ENCODE measurements at places on chromosomes 7 and 10.

- DNase-seq, result peak; percentile 86
Observed at GRCh38 chr7:1458683-1459511, at the start of gene MICALL2. TSS of gene MICALL2 (minus strand) at chr7:1459470. CDS start at chr7:1459326, 144 bp downstream.

- DNase-seq, result peak; percentile 72
Observed at GRCh38 chr7:151351967-151352366, 10.4 kb downstream of the NUB1 start.

- no peak for DNase-seq
Observed at GRCh38 chr10:79586933-79587332, 23.8 kb upstream of the SFTPA1 start.

DNA sequence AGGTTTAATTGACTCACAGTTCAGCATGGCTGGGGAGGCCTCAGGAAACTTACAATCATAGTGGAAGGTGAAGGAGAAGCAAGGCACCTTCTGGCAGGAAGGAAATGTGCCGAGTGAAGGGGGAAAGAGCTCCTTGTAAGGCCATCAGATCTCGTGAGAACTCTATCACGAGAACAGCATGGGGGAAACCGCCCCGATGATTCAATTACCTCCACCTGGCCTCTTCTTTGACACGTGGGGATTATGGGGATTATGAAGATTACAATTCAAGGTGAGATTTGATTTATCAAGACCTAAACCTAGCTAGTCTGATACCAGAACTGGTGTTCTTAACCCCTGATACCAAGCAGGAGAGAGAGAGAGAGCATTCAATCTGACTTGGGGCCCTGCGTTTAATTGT, 258.7 kb downstream of the PTEN start:
- no peak for DNase-seq

DNA sequence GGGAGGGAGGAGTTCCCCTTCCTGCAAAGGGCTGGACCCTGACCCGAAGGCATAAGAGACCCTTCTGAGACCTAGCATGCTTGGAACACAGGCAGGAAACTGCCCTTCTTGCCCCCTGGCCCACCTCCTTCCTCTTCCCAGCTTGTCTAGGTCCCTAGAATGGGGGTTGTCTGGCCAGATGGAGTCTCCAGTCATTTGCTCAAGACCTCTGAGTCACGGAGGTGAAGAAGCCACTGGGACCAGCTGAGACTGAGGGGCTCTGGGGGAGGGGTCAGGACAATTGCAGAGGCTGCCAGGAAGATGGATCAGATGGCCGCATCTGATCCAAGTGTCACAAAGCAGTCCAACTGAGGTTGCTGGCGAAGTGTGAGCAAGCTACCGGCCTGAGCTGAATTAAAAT, 46.2 kb downstream of the COL13A1 start:
- DNase-seq, result no peak

DNA sequence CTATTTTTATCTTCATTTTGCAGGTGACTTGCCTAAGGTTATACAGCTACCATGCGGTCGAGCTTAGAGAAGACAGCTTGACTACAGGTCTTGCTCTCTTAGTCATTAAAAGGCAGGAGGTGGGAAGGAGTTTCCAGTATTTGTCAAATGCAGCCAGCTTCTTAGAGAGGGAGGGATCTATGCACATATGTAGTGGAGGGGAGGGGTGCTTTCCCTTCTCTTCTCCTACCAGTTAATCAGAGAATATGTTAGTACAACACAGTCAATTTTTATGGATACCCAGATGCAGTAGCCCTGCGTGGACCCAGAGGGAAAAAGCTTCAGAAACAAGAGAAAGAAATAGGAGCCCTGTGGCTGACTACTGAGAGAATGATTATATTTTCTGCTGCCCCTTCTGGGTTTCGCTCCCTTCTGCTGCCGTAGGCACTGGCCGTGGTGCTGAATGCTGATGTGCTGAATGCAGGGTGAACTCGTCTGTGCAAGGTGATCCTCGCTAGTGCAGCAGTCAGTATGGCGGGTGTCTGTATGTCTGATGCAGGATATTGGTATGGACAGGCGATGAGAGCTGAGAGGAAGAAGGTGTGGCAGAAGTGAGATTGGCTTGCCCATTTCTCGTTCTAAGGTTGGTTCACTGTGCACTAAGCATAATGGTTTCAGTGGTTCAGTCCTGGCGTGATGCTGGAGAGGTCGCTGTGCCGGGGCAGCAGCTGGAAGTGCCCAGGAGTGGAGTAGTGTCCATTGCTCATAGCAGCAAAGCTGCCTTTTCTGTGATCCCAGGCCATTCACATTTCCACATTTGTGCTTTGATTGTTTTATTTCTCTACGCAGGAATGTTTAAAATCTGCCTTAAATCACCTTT, 189.2 kb upstream of the PODXL start:
- no peak for DNase-seq

- no peak for DNase-seq
Observed at GRCh38 chr7:76053461-76053860, 5.6 kb downstream of the MDH2 start.

- DNase-seq, result no peak
Observed at GRCh38 chr10:85594239-85594638, 772.4 kb downstream of the GRID1 start.

DNA sequence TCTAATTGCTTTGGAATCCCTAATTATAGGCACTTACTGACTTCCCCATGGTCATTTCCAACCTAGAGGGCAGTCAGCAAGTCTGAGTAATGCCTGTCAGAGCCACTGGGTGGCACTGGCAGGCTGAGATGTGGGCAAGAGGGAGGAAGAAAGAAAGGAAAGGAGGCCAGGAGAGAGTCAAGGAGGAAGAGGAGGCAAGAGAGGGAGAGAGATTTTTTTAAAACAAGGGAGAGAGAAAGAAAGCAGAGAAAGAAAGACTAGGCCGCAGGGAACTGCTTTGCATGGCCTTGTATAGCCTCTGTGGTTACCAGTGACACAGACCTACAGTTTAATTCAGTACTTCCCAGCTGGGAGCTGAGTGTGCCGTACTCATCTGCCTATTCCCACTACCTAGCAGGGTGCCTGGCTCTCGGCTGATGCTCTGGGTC, 210.4 kb upstream of the ADO start:
- DNase-seq, result peak; percentile 84

GRCh38 chr7:74084722-74085578, 1.3 kb downstream of the LIMK1 start:
- peak; percentile 8 for DNase-seq

DNA sequence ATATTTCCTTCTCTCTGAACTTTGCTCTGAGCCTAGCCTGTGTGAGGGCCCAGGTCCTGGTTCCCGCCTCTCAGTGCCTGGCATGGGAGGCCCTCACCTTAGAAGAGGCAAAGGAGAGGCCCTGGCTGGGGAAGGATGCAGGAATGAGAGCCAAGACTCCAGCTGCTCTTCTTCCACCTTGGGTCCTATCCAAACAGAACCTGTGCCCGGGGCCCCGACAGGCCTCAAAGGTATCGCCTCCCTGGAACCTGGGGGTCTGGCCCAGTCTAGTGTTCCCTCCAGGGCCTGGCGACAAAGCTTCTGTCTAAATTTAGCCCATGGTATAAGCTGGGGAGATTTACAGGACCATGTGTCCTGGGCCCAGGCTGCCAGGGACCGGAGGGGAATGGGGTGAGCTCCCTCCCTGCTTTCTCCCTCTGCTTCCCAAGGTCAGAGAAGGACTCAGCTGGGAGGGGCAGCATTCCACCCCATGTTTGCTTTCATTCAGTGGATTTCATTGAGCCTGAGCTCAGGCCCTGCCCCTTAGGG, 12.0 kb upstream of the CRHR2 start:
- DNase-seq, result no peak

GRCh38 chr7:77329466-77330168, 86.5 kb downstream of the GSAP start:
- DNase-seq, result no peak

- peak; percentile 83 for DNase-seq
Observed at GRCh38 chr10:98460837-98461499, 14.2 kb upstream of the HPS1 start.

DNA sequence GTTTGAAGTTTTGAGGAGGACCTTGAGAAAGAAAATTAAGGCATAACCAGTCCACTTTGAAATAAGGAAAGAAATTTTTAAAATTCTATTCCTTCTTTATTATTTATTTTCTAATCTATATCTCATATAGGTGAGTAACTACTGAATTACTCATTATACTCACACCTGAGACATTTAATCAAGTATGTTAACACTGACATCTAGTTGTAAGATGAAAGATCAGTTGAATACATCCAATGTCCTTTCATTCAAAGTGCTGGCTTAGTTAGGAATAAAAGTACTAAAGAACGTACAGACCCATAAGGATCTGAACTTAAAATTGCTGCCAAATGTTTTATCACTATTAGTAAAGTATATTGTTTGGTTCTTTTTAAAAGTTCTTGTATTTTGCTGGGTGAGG, 23.5 kb downstream of the TRDMT1 start:
- no peak for DNase-seq

DNA sequence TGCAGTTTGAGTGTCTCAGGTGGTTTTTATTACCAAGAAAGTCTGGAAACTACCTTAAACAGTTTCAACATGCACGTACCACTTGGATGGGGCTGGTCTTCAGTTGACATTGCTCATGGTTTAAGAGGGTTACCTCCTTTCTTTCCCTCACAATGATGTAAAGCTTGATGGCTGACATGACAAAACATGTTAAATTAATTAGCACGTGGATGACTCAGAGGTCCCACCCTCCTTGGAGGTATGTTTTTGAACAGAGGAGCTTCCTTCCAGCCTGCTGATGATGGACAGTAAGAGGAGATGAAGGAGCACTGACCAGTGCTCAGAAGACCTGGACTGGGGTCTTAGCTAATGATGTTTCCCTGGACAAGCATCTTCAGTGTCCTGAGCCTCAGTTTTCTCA, 322.3 kb upstream of the PODXL start:
- DNase-seq, result no peak

GRCh38 chr7:157516911-157517781, 180.3 kb downstream of the DNAJB6 start:
- DNase-seq, result no peak

DNA sequence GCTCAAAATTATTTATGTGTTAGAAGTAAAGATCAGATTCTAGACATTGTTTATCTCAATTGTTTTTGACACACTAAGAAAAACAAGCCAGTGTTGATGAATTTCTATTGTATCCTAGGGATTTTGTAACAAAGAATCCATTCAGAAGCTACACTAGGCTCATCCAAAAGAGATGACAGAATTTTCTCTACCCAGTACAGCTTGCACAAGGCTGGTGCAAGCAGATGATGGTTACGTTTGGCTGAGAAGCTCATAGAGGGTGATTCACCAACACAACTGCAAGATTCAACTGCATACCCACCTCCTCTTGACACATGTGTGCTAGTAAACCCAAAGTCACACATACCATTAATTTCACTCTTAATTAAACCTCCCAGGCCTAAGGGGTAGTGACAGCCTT, 20.8 kb downstream of the GRM3 start:
- DNase-seq, result no peak

GRCh38 chr7:51647931-51648351, 331.3 kb upstream of the COBL start:
- no peak for DNase-seq

DNA sequence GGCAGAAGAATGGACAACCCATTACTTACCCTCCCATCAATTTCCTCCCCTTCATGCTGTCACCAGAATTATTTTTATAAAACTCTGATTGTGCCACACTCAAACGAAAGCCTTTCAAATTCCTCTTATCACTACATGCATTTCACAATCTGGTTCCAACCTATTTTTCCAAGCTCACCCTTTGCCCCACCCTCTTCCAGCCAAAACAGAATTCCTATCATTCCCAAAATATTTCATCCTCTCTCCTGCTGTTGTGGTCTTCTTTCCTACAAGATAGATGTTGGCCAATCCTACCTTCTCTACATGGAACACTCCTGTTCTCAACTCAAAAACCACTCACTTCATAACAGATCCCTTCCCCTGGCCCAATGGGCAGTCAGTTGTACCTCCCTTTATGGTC, 111.5 kb downstream of the ELAPOR2 start:
- no peak for DNase-seq

DNA sequence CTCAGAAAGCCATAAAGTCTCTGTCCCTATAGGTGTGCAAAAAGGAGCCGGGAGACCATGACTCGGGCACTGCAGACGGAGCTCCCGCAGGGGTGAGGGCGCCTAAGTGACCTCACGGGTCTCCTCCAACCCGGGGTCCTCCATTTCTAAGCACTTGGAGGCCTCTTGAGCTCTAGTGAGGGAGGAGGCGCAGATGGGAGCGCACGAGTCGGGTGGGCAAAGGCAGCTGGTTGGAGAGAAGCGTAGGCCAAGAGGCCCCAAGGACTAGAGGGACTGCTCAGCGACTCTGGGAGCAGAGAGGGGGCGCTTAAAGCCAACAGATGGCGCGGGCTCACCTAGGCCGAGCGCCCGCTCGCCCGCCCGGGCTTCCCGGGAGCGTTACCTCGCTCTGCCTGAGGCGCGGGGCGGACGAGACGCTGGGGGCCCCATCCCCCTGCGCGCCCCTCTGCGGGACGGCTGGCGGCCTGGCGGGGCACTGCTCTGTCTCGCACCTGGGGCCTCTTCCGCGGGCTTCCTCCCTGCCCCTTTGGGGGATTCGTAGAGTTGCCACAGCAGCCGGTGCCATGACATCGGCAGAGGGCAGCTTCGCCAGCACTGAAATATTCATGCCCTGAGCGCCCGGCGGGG, 523 bp upstream of the CDH23 start:
- DNase-seq, result peak; percentile 62

DNA sequence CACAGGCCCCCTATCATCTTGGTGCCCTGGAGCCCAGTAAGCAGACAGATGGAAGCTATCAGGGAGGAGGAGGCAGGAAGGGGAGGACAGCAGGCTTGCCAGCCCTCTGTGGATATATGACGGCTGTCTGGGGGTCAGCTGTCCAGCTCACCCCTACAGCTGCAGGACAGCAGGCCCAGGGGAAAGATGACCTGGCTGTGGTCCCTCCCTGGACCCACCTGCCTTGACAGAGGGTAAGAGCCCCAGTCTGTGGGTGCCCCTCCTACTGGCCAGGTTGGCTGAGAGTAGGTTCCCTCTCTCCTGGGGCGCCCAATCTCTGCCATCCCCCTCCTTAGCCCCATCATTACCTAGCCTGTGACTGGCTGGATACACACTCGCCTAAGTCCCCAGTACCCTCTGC, 62.5 kb downstream of the C10orf143 start:
- DNase-seq, result no peak

GRCh38 chr10:33974976-33975478, 640.6 kb upstream of the NRP1 start:
- no peak for DNase-seq

GRCh38 chr10:109886781-109887140, 36.5 kb downstream of the XPNPEP1 start:
- DNase-seq, result no peak

GRCh38 chr7:132386201-132386681, 190.0 kb downstream of the PLXNA4 start:
- no peak for DNase-seq

DNA sequence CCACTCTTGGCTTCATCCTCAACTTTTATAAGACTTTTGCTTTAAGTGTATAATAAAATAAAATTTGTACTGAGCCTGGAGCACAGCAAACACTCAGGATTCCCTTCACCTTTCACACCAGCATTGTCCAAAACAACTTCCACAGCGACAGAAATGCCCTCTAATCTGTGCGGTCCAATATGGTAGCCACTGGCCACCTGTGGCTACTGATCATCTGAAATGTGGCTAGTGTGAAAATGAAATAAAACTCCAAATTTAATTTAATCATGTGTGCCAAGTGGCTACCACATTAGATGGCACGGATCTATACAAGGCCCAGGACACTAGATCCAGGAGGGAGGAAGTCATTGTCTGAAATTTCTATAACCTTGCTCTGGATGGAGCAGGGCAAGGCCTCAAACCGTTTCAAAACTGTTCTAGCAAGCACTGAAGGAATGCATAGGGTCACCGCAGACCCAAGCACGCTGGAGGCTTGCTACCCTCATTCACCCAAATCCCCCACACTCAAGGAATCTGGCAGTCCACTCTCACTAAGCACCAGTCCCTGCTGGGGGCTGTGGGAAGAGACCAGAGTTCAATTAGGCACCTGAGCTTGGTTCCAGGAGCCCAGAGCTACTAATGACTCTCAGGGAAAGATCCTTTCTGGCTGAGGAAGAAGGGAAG, 6.3 kb upstream of the MYO1G start:
- DNase-seq, result no peak

All from suppressor macrophage (primary cell).